Stimulated activated CD8-positive, alpha-beta memory T cell treated with anti-CD3 and anti-CD28 coated beads, Interleukin-7, amount 100 ng/mL, for 48 hours (primary cell): ENCODE measurements at places on chromosomes 4 and X.

DNA sequence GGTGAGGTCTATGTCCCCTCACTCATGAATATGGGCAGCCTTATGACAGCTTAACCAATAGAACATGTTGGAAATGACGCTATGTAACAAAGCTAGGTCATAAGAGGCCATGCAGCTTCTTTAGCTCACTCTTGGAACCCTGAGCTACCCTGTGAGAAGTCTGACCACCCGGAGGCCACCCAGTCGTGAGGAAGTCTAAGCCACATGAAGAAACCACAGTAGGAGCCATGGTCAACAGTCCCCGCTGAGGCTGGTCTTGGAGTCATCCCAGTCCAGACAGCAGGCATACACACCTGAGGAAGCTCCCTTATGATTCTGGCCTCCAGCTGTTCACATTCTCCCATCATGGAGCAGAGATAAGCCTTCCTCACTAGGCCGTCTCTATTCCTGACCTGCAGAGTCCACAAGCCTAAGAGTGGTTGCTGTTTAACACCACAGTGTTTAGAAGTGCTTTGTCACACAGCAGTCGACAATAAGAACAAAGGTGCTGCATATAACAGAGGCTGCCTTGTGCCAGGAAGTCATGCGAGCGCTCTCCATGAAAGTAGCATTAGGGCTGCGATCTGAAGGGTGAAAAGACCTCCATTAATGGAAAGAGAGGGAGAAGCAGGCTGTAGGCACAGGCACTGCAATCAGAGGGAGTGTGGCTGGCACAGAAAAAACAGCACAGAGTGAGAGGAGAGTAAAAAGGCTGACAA is 38.2 kb downstream of the TSPAN5 start:
- no peak for DNase-seq

- no peak for DNase-seq
Measured at GRCh38 chr4:8287343-8288280, 18.1 kb downstream of the HTRA3 start.

GRCh38 chrX:38804682-38805431 is 3.6 kb downstream of the MID1IP1 start:
- DNase-seq: no peak

- no peak for DNase-seq
Measured at GRCh38 chr4:167452922-167453430, 218.7 kb upstream of the SPOCK3 start.

DNA sequence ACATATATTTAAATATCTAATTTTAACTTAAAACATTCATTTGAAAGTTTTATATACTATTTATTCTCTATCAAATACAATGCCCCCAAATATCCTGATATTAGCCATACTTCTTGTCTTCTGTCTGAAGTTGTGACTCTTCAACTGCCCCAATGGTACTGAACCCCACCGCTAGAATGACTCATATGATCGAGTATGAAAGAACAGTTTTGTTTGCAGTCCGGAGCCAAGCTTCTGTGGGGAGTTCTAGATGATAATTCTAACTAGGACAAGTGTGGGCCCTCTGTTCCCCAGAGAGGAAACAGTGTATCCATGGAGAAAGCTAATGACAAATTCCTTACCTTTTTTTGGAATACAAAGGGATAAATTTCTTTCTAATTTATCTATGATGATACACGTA is 24.7 kb upstream of the CT47A1 start:
- no peak for DNase-seq

- DNase-seq: no peak
Measured at GRCh38 chr4:110626532-110627153, 3.8 kb upstream of the PITX2 start.

GRCh38 chr4:145388043-145388442 is 93.6 kb upstream of the SMAD1 start:
- no peak for DNase-seq

- no peak for DNase-seq
Measured at GRCh38 chr4:55604996-55605395, 13.0 kb upstream of the PDCL2 start.

- DNase-seq: no peak
Measured at GRCh38 chrX:115616943-115617563, 56.1 kb downstream of the PLS3 start.

DNA sequence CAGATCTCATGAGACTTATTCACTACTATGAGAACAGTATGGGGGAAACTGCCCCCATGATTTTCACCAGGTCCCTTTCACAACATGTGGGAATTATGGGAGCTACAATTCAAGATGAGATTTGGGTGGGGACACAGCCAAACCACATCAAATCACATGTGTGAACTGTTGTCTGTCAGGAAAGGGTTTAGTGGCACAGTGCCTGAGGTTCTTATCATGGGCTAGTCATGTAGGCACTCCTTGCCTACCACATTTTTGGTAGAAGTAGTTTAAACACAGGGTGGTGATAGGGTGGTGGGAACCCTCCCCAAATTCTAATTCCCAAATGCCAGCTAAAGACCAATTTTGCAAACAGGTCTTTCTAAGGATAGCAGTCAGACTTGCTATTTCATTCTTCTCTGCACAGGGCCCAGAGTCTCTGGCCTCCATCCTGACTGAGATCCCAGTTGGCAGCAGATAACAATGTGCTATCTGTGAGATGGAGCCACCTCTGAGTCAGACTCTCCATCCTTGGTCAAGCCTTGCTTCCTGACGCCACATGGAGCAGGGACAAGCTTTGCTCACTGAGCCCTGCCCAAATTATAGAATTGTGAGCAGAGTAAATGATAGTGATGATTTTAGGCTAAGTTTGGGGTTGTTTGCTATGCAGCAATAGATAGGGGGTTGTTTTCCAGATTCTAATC is 33.5 kb upstream of the SETD7 start:
- DNase-seq: no peak

DNA sequence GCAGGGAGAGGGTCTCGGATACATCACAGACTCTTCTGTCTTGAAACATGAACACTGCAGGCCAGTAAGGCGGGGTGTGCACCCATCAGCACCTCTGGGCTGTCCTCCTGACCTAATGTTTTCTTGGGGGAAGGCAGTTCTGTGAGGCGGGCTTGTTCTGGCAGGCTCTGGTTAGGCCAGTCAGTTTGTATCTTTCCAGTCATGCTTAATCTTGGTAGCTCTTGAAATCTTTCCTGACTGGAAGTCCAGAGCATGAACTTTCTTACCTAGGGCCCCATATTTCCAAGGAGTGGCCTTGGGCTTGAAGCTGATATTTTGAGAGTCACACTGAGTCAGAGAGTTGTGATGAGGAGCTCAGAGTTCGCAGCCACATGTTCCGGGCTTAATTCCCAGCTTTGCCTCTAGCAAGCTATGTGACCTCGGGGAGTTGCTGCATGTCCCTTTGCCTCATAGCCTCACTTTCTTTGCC is 54.2 kb upstream of the RASSF6 start:
- DNase-seq: no peak

DNA sequence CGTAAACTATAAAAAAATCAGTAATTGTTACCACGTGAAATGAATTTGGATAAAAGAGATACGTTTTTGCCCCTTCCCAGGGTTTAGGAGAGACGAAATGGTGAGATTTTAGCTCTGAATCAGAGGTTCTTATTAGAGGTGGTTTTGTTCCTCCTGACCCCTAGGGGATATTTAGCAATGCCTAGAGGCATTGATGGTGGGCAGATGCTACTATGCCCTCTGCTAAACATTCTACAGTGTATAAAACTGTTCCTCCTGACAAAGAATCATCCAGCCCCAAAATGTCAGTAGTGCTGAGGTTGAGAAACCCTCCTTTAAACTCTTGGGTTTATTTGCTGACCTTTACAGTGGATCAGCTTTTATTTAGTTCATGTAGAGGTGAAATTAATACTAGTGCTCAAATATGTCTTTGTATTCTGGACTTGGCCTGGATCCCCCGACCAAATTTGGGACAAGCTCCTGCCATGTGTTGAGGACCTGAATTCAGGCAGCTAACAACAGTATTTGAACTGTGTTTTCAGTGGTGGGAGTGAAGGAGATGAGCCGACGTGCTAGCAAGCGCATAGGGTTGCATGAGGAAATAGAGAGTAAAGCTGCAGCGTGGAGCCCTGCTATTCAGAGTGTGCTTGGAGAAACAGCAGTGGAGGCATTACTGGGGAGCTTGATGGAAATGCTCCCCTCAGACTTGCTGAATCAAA is 126.1 kb downstream of the PTTG2 start:
- no peak for DNase-seq

- DNase-seq: no peak
Measured at GRCh38 chrX:45852884-45853283, 652.2 kb upstream of the DIPK2B start.

DNA sequence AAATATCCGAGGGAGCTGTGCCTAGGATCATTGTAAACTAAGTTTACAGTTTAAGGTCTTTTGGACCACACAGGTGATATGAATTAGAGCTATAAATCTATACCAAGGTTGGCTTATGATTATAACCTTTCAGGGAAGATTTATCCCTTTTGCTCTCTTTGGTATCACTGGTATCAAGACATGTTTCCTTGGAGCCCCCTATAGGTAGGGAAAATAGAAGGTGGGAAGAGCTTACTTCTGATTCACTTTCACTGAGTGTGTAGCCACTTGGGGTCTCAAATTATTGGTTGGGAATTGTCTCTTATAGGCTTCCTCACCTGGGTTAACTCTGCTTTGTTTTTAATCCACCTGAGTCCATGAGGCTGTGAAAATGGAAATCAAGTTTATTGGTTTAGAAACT is 262.1 kb upstream of the NR3C2 start:
- no peak for DNase-seq
